Cardiac muscle cell (in vitro differentiated cells and primary cell): ENCODE measurements at places on chromosomes 6 and 20.

DNA sequence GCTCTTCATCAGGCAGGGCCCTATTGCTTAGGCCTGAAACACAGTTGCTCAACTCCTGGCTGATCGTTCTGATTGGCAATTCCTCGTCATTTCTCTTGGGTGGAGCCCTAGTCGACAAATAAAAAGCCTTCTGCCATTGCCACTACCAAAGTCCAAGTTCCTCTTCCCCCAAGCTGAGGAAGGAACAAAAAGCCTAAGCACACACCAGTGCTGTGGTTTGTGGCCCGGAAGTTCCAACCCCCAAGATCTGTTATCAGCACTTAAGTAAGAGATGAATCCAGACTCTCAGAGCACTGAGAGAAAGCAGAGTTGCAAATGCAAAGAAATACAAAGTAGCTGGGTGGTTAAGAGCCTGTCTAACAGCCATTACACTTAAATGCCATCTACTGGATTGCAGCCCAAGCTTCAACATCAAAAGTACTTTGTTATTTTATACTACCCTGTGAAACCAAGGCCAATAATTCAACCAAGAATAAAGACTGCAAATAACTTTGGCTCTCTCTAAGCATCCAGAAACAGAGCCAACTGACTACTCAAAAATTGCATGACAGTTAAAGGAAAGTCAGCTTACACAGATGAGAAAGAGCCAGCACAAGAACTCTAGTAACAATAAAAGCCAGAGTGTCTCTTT lies 1024.0 kb downstream of the GRIK2 start:
- DNase-seq: no peak

DNA sequence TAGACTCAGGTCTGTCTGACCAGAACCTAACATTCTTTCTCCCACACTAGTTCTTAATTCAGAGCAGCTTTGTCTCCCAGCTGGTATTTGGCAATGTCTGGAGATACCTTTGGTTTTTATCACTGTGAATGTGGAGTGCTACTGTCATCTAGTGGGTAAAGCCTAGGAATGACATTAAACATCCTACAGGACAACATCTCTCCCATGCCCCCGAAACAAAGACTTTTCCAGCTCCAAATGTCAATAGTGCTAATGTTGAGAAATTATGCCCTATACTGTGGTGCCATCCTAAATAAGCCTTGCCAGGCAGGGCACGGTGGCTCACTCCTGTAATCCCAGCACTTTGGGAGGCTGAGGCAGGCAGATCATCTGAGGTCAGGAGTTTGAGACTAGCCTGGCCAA lies 4.2 kb upstream of the TTPAL start:
- peak; percentile 39 for DNase-seq

DNA sequence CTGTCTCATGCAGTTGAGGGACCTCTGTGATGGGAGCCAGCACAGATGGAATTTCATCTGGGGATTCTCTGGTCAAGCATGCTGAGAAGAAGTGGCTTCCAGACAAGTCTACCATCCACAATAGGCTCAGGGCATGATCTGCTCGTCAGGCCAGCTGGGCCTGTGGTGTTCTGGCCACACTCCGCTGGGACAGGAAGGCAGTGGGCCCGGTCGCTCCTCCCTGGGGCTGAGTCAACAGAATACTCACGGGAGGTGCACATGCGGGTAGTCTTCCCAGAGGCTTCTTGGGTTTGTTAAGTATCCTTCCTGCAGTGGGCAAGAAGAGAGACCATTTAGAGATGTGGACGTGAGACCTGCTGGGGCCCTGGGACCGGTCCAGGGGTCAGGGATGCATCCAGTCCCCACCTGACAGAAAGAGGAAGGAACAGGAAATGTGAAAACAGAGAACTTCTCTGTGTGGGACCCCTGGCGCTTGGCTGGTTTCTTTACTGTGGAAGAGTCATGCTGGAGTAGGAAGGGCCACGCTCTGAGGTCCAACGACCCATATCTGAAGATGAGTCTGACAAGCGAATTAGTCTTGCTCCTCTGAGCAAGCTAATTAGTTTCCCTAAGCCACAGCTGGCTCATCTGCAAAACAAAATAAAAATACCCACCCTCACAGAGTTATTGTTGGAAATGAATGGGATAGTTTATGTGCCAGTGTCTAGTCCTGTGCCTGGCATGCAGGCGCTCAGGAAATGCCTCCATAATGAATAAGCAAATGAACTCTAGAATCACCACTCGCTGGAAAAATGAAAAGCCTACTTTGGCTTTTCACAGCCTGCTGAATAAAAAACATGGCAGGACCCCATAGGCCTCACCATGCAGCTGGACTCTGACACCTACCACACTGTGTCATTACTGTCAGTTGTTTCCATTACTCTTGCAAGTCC lies 67.3 kb downstream of the TRAM2 start:
- DNase-seq: no peak

DNA sequence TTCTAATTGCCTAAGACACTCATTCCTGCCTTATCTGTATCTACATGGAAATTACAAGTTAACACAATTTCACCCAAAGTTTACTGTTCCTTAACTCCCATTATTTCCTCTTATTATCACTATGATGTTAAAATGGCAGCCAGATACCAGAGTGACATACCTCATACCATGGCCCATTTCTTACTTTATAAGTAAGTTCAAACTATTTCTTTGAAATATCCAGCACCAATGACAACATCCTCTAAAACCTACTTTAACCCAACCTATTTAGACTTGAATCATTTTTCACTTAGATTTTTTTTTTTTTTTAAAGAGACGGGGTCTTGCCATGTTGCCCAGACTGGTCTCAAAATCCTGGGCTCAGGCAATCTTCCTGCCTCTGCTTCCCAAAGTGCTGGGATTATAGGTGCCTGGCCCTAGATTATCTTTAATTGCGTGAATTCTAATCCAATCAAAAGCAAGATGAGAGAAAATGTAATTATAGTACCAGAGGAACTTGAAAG lies 10.0 kb downstream of the REV3L start:
- peak; percentile 41 for DNase-seq
